ENCODE measurements at places on chromosomes 12 and 14.

DNA sequence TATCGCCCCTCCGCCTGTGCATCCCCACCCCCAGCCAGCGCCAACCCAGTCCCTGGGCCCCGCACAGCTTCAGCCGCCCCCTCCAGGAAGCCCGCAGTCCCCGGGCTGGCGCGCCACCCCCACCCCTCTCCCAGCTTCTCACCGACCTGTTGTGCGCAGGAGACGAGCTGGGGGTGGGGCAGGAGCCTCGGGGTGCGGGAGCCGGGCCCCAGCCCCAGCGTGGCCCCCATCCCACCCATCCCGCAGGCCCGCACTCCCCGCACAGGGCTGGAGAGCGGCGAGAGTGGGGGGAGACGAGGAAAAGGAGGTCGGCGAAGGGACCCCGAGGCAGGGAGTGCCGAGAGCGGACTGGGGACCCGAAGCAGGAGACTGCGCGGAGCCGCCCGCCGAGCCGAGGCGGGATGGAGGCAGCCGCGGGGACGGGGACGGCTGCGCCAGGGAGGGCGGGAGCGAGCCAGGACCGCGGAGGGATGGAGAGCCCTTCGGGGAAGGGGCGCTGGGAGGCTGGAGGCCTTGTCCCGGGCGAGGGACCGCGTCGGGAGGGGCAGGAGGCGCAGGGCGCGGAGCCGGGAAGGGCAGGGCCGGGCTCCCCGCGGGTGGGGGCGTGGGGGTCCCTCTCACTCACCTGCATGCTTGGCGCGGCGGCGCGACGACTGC is 498 bp downstream of the PIANP start:
- DNase-seq, result no peak

GRCh38 chr12:69756088-69756755 is 17.6 kb downstream of the RAB3IP start:
- DNase-seq, result no peak

- no peak for DNase-seq
These were observed 32.7 kb upstream of the PELI2 start for GRCh38 chr14:56085471-56085870.

- DNase-seq, result no peak
These were observed 159.7 kb downstream of the PAH start for GRCh38 chr12:102757154-102757881.
